ENCODE measurements at places on chromosomes 1 and 21.

DNA sequence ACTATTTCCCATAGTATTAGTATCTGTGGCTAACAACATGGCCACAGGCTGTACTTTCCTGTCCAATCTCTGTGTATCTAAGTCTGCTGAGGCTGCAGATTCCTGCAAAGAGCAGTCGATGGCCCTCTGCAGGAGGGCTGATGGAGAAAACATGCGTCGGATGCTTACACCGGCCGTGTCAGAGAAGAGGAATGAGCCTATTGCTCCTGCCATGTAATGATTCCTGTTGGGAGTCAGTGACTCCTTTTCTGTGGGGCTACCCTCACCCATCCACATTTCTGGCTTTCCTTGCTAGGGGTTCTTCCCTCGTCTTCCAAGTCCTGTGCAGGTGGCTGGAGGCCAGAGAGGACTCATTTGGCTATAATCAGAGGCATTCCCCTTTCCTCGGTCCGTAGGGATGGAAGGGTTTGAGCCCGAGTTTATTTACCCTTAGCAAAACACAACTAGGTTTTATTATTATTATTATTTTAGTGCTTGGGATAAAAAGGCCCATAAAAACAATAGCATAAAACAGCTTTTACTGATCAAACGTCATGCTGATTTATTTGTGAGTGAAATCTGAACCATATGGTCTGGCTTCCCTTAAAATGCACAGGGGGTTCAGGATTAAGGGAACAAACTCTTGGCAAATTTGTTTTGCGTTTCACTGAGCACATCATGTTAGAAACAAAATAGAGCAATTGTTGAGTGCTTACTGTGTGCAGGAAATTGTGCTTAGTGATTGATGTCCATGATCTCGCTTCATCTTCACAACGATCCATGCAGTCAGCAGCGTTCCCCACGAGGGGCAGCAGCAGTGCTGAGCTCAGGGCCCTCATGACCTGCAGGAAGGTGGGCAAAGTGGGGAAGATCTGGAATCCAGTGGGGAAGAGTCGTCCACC, 70.8 kb downstream of the KIF26B start:
- no peak for DNase-seq

GRCh38 chr1:160168016-160168415, 16.6 kb downstream of the ATP1A4 start:
- no peak for DNase-seq

DNA sequence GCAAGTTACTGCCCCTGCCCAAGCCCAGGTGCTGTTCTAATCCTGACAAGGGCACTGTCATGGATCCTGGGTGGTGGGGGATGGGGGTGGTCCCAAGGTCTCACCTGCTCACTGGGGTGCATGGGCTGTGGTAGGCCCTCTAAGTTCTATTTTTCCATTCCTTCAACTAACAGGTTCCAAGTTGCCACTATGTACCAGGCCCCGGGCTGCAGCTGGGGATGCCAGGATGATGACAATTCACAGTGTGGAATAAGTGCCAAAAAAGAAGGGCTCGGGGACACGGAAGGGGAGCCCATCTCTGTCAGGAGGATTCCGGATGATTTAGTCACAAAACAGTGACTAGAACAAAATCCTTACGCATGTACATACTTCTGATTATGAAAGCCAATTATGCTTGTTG, 76.0 kb downstream of the STUM start:
- DNase-seq, result no peak

- no peak for DNase-seq
These were observed 73.2 kb upstream of the NEK7 start for GRCh38 chr1:198083549-198083948.

DNA sequence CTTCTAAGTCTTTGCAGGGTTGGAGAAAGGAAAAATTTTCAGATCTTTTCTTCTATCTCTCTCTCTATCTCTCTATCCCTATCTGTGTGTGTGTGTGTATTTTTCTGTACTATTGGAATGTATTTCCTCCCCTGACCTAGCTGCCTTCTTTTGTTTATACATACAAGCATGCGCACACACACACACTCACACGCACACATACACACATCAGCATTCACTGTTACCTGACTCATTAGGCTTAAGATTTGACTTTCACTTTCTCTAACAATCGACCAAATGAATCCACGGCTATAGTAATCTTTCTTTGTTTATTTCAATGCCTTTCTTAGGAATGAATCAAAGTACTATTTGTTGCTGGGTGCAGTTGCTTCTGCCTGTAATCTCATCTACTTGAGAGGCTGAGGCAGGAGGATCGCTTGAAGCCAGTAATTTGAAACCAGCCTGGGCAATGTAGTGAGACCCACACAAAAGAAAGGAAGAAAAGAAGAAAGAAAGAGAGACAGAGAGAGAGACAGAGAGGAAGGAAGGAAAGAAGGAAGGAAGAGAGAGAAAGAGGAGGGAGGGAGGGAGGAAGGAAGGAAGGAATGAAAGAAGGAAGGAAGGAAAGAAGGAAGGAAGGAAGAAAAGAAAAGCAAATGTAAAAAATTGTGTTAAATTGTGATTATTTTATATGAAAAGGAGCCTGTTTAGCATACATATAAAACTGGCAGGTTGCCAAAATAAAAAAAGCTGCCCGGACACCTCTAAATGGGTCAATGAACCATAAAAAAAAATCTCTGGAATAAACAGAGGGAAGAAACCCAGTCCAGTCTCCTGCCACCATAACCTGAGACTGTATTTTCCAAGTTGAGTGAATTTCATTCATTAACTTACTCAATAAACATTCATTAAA, 206.8 kb downstream of the ZNF326 start:
- DNase-seq, result no peak

GRCh38 chr21:38859852-38860251, 54.1 kb downstream of the ETS2 start:
- no peak for DNase-seq

DNA sequence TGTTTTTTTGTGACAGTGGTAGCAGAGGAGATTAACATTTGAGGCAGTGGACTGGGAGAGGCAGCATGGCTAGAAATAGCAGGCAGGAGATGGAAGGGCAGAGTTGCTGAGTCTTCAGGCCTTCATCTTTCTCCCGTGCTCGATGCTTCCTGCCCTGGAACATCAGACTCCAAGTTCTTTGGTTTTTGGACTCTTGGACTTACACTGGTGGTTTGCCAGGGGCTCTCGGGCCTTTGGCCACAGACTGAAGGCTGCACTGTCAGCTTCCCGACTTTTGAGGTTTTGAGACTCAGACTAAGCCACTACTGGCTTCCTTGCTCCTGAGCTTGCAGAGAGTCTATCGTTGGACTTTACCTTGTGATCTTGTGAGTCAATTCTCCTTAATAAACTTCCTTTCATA, 24.2 kb upstream of the LEFTY2 start:
- DNase-seq, result no peak

GRCh38 chr1:156882543-156882942, 11.0 kb upstream of the PEAR1 start:
- no peak for DNase-seq

DNA sequence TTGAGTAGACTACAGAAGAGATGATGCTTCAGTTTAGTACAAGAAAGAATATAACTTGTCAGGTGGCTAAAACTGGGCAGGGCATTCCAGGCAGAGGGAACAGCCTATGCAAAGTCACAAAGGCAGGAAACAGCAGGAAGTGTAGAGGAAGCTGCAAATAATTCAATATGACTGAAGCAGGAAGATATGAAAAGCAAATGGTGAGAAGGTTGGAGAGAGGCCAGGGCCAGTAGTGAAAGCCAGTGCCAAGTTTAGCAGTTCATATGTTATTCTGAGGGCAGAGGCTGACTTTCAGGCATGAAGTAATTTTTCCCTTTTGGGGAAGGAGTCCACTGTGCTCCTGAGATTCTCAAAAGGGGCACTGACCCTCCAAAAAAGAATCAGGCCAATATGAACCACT, 8.0 kb upstream of the YBX1 start:
- no peak for DNase-seq

GRCh38 chr1:166920561-166921475, 44.8 kb upstream of the TADA1 start:
- no peak for DNase-seq

GRCh38 chr1:25820247-25821111, 725 bp downstream of the MTFR1L start:
- DNase-seq, result no peak

- no peak for DNase-seq
These were observed 24.1 kb upstream of the ETV3 start for GRCh38 chr1:157162345-157162744.

GRCh38 chr1:112956544-112957132, 642 bp upstream of the SLC16A1 start:
- DNase-seq, result no peak

GRCh38 chr1:59236721-59237545, 60.0 kb upstream of the FGGY start:
- no peak for DNase-seq

- no peak for DNase-seq
These were observed 123.2 kb upstream of the FGGY start for GRCh38 chr1:59173721-59174120.

GRCh38 chr1:226092965-226093364, 30.4 kb downstream of the H3-3A start:
- no peak for DNase-seq

GRCh38 chr1:19644681-19645410, 735 bp downstream of the NBL1 start:
- no peak for DNase-seq

GRCh38 chr1:40423264-40423642, 27.0 kb upstream of the ZFP69B start:
- DNase-seq, result no peak

DNA sequence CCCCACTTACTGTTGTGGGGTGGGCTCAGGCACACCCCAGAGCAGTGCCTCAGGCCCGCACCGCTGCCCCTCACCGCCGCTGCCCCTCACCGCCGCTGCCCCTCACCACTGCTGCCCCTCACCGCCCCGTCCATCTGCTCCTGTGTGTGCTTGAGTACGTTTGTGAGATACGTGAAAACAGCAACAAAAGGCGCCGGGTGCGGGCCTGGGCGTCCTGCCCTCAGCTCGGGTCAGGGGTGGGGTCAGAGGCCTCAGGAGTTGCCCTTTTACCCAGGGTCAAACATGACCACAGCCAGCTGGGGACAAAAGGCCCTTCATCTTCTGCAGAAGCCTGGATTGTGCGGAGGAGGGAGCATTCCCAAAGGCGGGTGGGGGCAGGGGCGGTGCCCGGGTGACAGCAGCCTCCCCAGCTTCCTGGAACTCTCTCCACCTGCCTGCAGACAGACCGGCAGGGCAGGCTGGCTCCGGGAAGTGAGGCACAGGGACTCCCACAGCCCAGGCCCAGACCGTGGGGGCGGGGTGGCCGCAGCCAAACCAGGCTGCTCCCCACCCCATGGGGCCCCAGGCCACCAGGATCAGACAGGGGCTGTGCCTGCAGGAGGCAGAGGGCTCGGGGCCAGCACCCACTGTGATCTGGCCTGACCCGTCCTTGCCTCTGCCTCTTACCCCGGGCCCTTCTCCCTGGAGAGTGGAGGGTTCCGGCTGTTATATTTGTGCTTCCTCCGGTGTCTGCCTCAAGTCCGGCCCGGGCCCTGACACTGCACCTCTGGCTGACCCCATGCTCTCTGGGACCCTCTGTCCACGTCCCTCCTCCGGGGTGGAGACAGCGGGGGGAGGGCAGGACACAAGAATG, 2.3 kb upstream of the VWA1 start:
- DNase-seq, result no peak

- DNase-seq, result no peak
These were observed 123.7 kb downstream of the ACTL8 start for GRCh38 chr1:17878837-17879236.

GRCh38 chr21:42343101-42343500, 7.7 kb downstream of the TFF2 start:
- DNase-seq, result no peak

GRCh38 chr1:189804352-189804751, 673.3 kb downstream of the BRINP3 start:
- DNase-seq, result no peak

GRCh38 chr1:167099851-167100250, 6.0 kb downstream of the STYXL2 start:
- DNase-seq, result no peak

DNA sequence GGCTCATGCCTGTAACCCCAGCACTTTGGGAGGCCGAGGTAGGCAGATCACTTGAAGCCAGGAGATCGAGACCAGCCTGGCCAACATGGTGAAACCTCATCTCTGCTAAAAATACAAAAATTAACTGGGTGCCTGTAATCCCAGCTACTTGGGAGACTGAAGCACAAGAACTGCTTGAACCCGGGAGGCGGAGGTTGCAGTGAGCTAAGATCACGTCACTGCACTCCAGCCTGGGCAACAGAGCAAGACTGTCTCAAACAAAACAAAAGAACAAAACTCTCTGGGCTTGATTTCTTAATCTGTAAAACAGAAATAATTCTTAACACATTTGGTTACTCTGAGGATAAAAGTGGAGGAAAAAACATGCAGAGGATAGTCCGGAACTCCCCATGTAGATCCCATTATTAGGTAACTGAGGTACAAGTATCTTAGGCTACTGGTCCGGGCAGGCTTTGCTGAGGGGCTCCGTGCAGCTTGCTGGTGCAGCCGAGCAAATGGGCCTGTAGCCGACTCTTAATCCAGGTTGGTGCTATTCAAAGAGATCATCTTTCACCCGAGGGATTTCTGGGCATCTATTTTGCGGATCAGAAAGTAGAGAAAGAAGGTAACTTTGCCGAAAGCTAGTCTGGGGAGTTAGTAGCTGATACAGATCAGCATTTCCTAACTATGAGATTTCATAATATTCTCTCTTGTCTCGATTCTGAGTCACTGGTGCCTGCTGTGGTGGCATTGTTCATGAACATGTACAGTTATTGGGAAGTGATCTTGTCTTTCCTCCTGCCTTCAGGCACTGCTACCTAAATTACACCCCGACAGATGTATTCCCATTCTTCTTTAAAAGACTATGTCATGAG, 56.8 kb downstream of the NFIA start:
- DNase-seq, result no peak

- DNase-seq, result no peak
These were observed 42.6 kb downstream of the SIPA1L2 start for GRCh38 chr1:232587141-232588008.

GRCh38 chr21:34938089-34938764, 110.9 kb downstream of the RUNX1 start:
- no peak for DNase-seq

- DNase-seq, result no peak
These were observed 4.2 kb upstream of the SHISAL2A start for GRCh38 chr1:52628614-52629324.

DNA sequence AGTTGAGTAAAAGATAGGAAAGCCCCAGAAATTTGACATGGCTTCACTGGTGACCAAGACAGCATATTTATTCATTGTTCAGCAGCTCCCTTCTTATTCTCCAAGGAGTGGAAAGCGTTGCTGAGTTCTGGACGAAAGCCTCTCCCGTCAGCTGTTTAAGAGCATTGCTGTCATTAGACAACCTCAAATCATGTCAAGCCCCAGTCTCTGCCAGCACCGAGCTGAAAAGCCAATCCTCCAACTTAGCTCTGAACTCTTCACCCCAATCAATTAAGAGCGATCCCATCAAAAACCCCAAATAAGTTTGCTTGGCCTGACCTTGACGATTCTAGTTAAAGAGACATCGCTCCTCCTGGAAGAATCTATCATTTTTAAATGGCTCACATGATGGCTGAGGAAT, 110.8 kb downstream of the PLPP3 start:
- DNase-seq, result no peak

DNA sequence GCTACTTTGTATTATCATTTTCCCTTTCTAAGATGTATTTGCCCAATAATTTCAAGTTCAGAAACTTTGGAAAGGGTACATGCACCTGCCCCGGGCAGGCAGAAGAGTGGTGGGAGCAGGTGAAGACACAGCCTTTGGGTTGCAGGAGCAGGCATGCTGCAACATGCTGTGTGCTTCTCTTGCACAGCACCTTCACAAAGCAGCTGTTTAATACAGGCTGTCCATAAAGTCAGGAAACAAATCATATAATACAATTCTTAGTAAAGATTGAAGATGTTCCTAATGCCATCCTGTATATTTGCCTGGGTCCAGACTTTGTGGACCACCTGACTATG, 182.9 kb downstream of the ZNF281 start:
- no peak for DNase-seq

Data from cortex of kidney (tissue), 1 donor.